ENCODE measurements at places on chromosomes 6 and 20.
A peak's percentile ranks its signal among the peaks of the same experiment; 100 is the strongest.

- no peak for DNase-seq
Measured at GRCh38 chr6:91088515-91088914, 501.6 kb upstream of the MAP3K7 start.

- no peak for DNase-seq
Measured at GRCh38 chr6:16711546-16712254, 49.6 kb downstream of the ATXN1 start.

GRCh38 chr6:108365478-108365877, 70.6 kb downstream of the AFG1L start:
- DNase-seq, result no peak

DNA sequence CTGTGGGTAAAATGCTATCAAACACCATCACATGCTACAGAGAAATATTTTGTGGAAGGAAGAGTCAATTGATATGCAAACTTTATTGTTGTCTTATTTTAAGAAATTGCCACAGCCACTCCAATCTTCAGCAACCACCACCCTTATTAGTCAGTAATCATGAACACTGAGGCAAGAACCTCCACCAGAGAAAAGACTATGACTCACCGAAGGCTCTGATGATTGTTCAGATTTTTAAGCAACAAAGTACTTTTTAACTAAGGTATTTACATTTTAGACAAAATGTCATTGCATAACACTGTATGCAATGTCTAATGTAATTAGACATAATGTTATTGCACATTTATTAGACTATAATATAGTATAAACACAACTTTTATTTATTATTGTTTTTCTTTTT, 26.2 kb upstream of the MMP24 start:
- DNase-seq, result no peak

DNA sequence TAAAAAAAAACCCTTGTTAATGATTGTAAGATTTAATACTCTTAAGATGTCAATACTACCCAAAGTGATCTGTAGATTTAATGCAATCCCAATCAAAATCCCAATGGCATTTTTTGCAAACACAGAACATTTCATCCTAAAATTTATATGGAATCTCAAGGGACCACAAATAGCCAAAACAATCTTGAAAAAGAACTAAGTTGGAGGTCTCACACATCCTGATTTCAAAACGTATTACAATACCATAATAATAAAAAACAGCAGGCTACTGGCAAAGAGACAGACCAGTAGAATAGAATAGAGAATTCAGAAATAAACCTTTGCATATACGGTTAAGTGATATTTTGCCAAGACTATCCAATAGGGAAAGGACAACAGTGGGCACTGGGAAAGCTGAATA, 331.9 kb upstream of the JARID2 start:
- no peak for DNase-seq

- DNase-seq, result no peak
Measured at GRCh38 chr6:161496941-161497340, 223.1 kb upstream of the AGPAT4 start.

DNA sequence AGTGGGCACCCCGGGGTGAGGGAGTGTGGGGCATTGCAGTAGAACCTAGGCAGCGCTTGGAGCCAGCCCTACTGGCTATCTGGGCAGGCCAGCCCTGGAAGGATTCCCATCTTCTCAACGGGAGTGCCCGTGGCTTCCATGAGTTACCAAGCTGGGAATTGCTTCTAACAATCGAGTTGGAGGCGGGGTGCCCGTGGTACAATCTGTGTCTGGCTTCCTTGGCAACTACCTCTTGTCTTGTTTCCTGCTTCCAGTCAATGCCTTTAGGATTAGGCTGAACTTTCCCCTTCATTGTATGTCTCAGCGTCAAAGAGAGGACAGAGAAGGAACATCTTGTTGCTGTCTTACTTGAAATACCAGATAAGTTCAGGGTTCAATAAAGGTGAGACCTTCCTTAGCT, 33.3 kb downstream of the PPP1R14C start:
- peak; percentile 17 for DNase-seq

GRCh38 chr6:117919775-117920729, 13.0 kb downstream of the SLC35F1 start:
- no peak for DNase-seq

DNA sequence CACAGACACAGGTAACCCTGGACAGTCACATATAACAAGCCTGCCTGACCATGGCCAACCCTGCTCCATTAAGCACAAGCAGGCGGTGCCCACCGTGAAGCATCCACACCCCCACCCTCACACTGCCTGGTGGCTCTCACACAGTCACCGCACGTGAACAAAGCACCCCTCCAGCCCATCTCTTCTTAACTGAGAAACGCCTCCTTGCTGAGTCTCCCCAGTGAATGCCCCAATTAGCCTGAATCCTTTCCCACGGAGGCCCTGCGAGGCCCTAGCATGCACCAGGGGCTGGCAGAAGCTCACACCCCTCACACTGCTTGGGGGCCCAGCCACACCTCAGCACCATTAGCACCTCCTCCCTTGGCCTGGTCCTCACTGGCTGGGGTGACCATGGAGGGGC, 72.3 kb downstream of the GRM4 start:
- no peak for DNase-seq

- no peak for DNase-seq
Measured at GRCh38 chr6:72420409-72420808, 201.5 kb upstream of the KCNQ5 start.

- DNase-seq, result peak; percentile 53
Measured at GRCh38 chr6:140744659-140745320, 1370.3 kb upstream of the CITED2 start.

DNA sequence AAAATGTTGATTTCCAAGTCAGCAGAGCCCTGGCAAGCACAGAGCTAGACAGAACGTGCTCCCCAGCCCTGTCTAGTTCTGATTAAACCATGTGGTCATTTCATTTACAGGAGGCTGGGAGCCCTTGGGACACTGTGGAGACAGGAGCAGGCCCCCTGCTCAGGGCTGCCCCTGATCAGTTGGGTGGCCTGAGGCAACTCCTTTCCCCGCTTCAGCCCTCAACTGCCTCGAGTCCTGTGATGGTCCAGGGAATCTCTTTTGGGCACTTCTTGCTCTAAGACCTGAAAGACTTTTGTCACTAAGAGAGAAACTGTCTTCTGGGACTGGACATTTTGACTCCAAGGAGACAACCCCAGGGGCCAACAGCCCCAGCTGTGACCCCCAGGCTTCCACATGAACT, 13.5 kb downstream of the DYNLRB1 start:
- no peak for DNase-seq

DNA sequence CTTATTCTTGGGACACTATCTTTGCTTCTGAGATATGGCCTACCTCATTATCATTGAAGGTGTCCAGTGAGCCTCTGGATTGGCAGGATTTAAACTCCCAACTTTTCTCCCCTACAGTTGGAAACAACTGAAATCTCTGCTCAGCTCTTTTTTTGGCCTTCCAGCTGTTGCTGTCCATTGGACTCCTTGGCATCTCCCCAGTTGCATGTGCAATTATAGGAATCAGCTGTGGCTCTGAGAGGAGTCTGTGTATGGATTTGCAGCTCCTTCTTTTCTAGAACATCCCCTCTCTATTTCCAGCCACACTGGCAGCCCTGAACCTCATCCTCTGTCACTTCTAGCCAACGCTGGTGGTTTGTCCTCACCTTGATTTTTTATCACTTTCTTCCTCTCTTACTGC, 21.2 kb downstream of the RAB22A start:
- no peak for DNase-seq

- DNase-seq, result no peak
Measured at GRCh38 chr20:8002056-8002455, 17.5 kb downstream of the TMX4 start.

DNA sequence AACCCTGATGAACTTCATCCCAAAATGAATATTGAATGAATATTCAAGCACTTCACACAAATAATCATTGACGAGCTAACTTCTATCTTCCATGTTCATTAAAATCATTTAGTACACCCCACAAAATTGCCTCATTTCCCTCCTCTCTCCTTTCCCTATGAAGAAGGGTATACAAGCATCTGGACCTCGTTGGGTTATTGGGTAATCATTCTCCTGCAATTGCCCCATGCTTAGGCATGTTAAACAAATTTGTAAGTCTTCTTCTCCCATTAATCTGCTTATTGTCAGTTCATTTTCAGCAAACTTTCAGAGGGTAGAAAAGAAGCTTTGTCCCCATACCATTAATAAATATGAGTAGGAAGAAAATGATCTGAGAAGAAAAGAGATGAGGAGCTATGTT, 27.6 kb downstream of the PRKN start:
- no peak for DNase-seq

- no peak for DNase-seq
Measured at GRCh38 chr20:56350842-56351241, 7.9 kb upstream of the FAM210B start.

DNA sequence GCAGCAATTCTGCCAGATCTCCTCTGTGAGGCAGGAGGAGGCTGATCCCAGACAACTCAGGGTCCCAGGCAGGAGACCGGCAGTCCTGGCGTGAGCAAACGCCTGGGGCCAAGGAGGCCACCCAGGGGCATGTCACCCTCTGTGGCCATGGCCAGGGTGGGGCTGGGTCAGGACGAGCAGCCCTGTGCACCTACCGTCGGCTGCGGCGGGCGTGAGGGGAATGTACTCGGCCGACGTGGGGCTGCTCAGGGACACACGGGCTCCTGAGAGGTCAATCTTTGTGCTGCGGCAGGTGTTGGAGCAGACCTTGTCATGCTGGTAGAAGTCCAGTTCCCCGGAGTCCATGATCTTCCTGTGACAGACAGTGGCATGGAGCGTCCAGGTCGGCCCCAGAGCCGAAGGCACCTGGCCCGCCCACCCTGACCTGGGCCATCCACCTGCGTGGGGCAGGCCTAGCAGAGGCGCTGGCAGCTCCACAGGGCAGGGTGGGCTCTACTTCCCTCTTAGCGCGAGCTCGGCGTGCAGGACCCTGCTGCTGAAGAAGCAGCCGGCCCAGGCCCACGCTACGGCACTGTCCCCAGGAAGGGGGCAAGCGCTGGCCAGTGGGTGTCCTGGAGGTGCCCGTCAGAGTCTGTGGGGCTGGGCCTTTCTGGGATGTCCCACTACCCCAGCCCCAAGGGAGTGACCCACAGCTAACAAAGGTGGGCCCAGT, 21.5 kb upstream of the HELZ2 start:
- DNase-seq, result no peak

DNA sequence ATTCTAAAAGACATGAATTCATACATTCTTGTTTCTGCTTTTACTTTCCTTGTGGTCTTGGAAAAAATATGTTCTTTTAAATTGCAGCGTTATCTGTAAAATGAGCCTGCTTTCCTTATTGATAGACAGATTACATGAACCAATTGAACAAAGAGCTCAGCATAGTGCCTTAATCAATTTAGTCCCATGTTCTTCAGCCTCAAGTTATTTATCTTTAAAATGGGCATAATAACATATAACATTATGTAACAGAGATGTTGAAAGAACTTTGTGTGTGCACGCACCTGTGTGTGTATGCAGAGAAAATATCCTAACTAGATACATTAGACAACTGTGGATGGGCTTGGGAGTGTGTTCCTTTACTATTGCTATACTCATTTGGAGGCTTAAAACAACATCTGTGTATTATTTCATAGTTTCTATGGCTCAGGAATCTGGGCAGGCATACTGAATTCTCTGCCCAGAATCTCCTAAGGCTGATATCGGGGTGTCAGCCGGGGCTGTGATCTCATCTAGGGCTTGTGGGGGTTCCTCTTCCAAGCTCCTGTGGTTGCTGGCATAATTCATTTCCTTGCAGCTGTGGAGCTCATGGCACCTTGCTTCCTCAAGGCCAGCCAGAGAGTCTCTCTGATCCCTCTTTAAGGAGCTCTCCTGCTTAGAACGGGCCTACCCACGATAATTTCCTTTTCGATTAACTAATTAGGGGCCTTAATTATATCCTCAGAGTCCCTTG, 194.1 kb downstream of the ARID1B start:
- peak; percentile 44 for DNase-seq

DNA sequence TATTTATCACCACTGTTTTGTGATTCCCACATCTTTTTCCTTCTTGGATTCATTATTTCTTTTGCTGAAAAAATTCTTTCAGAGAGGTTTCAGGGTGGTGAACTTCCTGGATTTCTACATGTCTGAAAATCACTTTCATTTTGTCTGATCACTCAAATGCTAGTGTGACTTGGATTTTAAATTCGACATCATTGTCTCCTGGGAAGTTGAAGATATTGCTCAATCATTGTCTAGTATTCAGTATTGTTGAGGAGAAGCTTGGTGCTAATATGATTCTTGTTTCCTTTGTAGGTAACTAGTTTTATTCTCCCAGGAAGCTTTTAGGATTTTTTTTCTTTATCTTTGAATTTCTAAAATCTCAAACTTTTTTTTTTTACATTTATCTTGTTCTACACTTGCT, 45.0 kb downstream of the DNAH8 start:
- DNase-seq, result no peak

- no peak for DNase-seq
Measured at GRCh38 chr6:80142586-80142985, 36.1 kb downstream of the BCKDHB start.

DNA sequence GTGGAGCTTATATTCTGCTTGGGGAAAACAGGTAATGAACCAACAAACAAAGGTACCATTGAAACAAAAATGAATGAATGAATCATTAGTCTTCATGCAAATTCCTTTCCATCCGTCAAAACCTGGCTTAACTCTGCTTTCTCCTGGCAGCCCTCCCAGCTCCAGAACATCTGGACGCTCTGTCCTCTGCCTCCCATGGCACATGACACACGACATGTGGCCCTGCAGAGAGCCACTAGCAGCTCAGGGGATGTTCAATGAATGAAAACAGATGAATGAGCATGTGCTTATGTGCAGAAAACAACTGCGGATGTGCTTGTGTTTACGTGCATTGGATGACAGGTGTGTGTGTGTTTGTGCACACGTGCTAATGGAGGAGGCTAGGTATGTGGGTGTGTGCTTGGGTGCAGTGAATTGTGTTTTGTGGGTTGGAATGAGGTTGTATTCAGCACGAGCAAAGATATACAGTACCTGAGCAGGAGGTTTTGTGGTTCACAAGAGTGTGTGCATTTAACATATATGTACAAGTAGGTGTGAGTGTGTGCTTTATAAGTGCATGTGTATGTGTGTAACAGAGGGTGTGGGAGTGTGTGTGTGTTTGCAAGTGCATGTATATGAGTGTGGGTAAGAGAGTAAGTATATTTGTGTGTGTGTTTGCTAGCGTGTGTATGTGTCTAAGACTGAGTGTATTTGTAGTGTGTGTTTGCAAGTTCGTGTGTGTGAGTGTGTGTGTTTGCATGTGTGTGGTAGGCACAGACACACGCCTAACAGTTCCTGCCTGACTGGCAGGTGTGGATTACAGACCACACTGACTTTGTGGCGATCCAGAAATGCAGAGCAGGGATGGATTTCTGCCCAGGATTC, 374.1 kb upstream of the SULF2 start:
- no peak for DNase-seq

GRCh38 chr6:25960734-25961133, 1.9 kb upstream of the TRIM38 start:
- no peak for DNase-seq

GRCh38 chr20:18272451-18272850, 15.9 kb upstream of the ZNF133 start:
- DNase-seq, result no peak
